ENCODE measurements at places on chromosomes 7 and 10. TPM values are rescaled to one million over a fixed set of nuclear protein-coding genes. Genes with fewer than 3 reads are reported as not detected.

- DNase-seq, result no peak
Observed at GRCh38 chr10:17836942-17837341, 27.8 kb downstream of the MRC1 start.

DNA sequence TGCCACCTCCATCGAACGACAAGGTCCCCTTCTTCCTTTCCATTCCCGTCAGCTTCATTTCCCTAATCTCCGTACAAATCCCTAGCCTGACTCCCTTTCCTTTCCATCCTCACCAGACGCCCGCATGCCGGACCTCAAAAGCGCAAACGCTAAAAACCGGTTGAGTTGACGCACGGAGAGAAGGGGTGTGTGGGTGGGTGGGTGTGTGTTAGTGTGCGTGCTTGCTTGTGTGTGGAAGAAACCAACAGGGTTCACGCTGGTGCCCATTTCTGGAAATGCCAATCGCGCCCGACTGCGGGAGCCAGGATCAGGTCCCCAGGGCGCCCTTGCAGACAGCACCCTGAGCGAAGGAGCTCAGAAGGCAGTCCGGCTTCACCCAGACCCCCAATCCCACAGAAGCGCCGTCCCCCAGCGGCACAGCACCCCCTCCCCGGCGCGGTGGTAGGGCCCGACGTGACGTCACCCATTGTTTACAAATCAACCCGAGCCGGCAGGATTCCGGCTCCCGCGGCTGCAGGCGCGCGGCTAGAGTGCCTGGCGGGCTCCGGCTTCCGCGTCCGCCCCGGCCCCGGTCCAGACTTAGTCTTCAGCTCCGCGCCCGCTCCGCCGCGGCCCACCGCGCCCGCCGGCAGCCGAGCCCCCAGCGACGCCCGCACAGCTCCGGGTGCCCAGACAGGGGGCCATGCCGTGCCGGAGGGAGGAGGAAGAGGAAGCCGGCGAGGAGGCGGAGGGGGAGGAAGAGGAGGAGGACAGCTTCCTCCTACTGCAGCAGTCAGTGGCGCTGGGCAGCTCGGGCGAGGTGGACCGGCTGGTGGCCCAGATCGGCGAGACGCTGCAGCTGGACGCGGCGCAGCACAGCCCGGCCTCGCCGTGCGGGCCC is at the start of gene FRAT1:
TSS of gene FRAT1 (plus strand) at position 500 of the 880 bp plus-strand sequence. CDS start at position 683, 183 bp downstream.
- peak; percentile 91 for DNase-seq

- peak; percentile 97 for DNase-seq
Observed at GRCh38 chr10:12129222-12130111, at the start of gene SEC61A2. Gene SEC61A2 (plus strand): TSS chr10:12129677. CDS start chr10:12129788, 111 bp downstream.

Gene GNGT1
- not detected for total RNA-seq

Gene DNAJC12
- total RNA-seq, result 8.8 TPM

DNA sequence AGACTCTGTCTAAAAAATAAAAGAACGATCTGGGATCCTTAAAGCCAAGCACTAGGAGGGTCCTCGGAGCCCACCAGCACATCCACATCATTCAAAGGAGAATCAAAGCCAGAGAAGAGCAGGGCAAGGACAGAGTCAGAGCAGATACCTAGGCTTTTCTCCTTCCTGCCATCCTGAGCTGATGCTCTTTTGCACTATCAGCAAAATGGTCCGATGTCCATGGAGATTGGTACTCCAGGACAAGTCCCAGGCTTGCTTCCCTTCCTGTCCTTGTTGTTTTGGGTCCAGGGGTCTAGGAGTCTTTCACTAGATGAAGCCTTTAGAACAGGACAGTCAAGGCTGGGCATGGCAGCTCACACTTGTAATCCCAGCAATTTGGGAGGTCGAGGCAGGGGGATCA is 58.0 kb upstream of the ELN start:
- DNase-seq, result peak; percentile 2

GRCh38 chr10:43108951-43109350 is 29.3 kb upstream of the CSGALNACT2 start:
- no peak for DNase-seq

DNA sequence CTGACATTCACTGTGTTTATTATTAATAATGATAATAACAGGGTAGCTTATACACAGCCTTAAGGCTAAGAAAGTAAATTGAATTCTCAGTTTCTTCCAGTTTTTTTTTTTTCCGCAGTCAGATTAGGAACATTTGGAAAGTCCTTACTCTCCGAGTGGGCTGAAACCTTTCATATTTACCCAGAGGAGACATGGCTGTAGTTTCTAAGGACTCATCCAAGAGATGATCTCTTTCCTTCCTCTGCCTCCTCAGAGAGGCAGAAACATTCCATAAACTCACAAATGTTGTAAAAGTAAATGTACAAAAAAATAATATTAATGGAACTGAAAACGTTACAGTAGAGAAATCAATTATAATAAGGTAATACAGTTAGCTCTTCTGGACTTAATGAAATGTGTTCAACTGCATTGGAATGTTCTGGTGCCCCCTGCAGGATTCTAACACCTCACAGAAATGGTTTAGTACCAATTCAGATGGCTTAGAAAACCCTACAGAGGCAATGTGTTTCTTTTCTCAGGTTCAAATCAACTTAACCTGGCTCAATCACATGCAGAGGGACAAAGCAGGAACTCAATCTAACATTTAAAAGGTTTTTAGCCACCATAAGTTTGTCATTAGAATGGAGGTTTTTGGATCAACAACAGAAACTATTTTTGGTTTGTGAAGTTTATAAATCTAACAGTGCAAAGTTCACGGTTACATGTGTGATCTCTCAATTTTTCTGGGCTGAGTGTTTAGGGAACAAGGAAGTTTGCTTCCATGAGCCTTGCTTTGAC is 71.7 kb downstream of the ICA1 start:
- peak; percentile 79 for DNase-seq

- no peak for DNase-seq
Observed at GRCh38 chr7:55030314-55030713, 11.5 kb downstream of the EGFR start.

- no peak for DNase-seq
Observed at GRCh38 chr10:110005719-110006118, 2.1 kb upstream of the ADD3 start.

Gene ZNF722
- total RNA-seq, result not detected

- DNase-seq, result no peak
Observed at GRCh38 chr7:63077841-63078240, 920.8 kb upstream of the ZNF722 start.

Gene NEUROD6
- total RNA-seq, result not detected

DNA sequence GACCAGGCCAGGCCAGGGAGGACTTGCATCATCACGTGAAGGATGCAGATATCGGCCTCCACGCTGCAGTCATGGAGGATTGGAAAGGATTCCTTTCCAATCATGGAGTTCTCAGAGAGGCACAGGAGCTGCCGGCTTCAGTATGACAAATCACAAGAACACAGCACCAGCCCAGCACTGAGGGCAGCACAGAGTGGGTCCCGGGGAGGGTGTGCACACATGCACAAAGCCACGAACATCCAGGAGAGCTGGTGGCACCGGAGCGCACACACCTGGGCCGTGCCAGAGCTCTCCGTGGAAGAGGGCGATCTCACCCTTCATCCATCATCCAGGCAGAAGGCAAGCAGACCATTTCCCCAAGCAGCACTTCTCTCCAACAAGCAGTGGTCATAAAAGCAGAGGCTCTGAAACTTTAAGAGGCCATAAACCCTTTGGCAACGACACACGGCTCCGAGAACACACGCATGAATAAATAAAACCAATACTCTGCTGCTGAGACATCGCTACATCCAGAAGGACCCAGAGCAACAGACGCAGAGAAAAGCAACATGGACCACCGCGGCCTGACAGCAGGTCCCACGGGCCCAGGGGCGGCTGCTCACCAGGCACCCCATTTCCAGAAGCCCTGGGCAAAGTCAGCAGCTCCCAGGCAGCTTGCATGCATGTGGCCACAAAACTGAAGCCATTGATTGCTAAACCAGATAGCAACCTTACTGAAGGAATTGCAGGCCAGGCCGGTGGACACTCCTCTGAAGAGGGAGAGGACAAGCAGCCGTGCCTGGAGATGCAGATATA is 180.8 kb downstream of the USP6NL start:
- DNase-seq, result no peak

DNA sequence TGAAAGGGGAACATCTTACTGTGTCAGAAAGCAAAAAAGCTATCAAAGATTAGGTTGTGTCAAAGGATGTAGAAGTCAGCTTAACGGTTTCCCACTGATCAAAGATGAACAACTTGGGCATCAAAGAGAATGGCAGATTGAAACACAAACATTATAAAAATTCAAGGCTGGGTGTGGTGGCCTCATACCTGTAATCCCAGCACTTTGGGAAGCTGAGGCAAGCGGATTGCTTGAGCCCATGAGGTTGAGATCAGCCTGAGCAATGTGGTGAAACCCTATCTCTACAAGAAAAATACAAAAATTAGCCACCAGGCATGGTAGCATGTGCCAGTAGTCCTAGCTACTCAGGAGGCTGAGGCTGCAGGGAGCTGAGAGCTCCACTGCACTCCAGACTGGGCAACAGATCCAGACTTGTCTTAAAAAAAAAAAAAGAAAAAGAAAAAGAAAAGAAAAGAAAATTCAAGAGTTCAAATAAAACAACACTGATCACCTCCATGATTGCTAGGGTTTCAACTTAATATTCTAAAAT is 34.5 kb downstream of the RTKN2 start:
- DNase-seq, result no peak

DNA sequence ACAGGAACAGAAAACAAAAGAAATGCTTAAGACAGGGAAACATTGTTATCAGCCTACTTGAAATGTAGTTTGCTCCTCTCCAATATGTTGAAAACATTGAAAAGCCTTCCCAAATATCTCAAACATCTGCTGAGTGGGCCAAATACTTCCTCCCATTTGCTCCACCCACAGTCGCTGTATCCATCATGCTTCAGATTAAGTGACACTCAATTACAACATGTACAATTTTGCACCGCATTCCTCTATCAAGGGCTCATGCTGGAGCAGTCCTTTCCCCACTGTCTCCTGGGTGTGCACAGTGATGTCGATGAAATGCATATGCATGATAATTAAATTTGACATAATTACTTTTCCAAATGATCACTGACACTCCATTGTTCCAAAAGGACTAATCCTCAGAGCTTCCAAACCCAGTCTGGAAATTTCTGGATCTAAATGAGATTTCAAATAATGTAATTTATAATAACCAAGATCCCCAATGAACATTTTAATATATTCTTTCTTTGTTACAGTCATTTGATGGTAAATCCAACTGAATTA is 604.6 kb downstream of the GRID1 start:
- no peak for DNase-seq

GRCh38 chr10:1094112-1095057 is 38.2 kb downstream of the WDR37 start:
- peak; percentile 76 for DNase-seq

DNA sequence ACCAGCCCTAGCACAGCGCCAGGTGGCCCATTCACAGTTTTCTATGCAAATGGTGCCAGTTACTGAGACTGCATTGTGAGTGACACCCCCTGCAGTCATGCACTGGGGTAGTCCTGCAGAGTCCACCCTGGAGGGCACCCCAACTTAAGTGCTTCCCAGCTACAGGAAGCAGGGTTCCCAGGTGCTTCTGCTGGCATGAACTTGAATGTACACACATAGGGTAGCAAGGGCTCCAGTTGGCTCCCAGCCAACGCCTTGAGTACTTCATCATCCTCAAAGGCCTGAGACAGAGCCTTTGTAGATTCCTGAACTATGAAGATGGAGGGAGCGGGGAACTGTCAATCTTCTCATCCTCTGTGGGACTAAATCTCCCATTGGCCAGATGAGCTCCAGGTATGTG is 11.5 kb upstream of the NPFFR1 start:
- DNase-seq, result no peak

GRCh38 chr7:20980232-20980631 is 193.5 kb upstream of the SP8 start:
- DNase-seq, result no peak

- no peak for DNase-seq
Observed at GRCh38 chr10:28669227-28670173, 7.8 kb upstream of the BAMBI start.

Gene PARP12
- total RNA-seq, result 104 TPM

- DNase-seq, result no peak
Observed at GRCh38 chr10:23364378-23364777, 19.8 kb upstream of the C10orf67 start.

DNA sequence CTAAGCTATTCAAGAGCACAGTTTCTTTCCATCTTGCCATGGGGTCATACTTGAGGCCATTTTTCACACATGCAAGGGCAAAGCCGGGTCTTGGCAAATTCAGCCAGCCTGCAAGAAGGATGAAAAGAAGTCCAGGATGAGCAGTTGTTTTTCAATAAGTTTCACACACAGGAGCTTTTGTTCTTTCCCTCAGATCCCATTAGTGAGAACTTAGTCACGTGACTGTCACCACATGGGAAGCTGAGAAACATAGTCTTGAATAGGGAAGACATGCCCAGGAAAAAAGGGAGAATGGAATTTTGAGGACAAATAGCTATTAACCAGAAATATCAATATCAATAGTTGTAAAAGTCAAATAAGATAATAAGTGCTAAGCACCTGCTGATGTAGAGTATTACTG is 137.7 kb downstream of the AHR start:
- DNase-seq, result no peak

- no peak for DNase-seq
Observed at GRCh38 chr10:66678521-66678920, 247.3 kb upstream of the LRRTM3 start.

DNA sequence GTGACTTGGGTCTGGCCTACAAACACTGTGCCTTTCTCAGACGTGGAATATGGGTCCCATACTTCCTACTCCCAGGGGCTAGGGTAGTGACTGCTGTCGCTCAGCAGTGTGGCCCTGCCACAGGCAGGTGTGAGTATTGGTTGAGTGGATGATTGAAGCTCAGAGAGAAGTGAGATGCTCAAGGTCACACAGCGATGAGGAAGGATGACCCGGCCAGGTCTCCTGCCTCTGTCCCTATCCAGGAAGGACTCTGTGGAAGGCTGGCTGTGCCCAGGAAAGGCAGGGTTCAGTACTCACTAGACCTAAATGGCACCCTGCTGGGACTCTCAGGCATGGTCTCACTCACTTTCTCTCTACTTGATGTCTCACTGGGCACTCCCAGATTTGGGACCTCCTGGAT is 2.8 kb downstream of the PRF1 start:
- DNase-seq, result no peak

- DNase-seq, result no peak
Observed at GRCh38 chr10:109393425-109393824, 529.9 kb downstream of the XPNPEP1 start.

DNA sequence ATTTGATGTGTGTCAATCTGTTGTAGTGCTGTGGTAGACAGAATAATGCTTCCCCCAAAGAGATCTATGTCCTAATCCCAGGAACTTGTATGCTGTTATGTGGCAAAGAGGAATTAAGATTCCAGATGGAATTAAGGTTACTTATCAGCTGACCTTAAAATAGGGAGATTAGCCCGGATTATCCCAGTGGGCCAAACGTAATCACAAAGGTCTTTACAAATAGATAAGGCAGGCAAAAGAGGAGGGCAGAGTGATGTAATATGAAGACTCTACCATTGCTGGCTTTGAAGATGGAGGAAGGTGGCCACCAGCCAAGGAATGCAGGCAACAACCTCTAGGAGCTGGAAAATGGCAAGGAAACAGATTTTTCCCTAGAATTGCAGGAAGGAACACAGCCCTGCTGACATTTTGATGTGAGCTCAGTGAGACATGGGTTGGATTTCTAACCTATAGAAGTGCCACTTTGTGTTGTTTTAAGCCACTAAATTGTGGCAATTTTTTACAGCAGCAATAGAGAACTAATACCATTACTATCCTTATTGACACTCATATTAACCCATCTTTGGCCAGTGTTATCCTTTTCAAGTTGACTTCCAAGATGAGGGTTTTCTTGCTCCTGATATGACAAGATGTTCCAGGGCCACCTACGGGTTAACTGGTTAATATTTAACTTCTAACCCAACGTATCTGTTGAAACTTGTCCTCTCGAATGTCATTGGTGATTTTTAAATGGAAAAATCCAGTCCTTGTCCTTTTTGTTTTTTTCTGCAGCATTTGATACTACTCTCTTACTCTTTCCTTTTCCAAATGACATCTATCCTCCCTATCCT is 29.3 kb downstream of the CYCS start:
- DNase-seq, result no peak
